ENCODE measurements at places on chromosomes 12 and 14.

GRCh38 chr12:47067176-47067575 is 12.2 kb upstream of the PCED1B start:
- no peak for DNase-seq

- no peak for DNase-seq
Observed at GRCh38 chr14:106021832-106022231, 495.4 kb downstream of the TMEM121 start.

- no peak for DNase-seq
Observed at GRCh38 chr14:101102875-101103274, 199.4 kb upstream of the RTL1 start.

DNA sequence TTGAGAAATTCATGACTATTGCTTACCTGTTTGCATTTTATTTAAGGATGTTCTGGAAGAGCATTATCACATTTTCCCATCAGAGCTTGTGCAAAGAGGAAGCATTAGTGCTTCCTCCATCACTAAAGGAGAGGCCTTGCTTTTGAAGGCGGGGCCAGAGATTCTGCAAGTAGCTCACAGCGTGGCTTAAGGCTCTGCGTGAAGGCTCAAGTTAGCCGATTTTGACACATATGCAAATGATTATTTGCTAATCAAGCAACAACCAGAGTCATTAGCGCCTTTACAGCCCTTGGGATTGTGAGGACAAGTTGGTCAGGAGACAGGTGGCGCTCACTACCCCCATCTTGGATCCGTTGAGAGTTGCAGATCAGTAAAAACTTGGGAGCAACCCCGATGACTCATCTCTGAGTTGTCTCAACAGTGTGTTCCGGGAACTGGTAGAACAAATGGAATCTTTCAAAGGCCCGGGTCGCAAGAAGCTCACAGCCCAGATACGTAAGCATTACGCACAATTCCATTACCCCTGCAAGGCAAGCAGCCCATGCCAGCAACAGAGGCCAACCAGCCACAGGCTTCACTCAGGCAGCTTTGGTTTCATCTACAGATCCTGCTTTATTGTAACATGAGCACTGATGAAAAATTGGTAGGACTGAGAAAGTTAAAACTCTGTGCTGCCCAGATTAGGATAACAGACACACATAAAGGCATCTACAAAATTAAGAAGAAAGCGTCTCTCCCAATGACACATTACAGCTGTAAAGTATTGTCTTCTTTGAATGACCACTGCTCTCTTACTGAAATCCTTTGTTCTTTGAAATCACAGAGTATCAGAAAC is 34.9 kb upstream of the SPTSSA start:
- DNase-seq, result no peak

DNA sequence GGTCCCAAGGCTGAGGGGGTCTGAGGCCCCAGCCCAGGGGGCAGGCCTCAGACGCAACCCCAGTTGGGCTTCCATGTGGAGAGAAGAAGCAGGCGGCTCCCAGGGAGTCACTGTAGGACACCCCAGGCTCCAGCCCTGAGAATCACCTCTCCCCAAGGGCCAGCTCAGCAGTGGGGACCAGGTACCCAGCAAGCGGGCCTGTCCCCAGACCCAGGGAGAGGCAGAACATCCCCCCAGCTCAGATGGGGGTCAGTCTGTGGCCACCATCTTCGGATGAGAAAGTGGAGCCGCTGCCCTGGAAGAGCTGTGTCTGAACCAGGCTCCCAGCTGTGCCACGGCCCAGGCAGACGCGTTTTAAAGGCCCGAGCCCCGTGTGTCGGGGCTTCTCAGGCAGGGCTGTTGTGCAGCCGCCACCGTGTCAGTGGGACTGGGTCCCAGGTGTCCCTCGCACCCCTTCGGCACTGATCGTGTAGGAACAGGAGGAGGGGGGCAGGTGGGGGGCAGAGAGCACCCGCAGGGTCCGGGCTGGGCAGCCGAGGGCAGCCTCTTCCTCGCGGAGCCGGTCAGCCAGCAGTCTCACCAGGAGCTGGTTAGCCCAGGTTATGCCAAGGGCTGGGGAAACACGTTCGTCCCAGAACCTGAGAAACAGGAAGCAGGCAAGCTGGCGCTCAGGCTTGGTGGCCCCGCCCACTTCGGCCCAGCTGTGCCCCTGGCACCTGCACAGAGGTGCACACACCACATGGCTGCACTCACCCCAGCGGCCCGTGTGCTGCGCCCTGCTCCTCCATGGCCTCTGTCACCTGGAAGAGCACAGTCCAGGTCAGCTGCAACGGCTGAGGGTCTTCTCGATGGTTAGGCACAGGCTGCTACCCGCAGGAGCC is 16.6 kb downstream of the XRCC3 start:
- no peak for DNase-seq

GRCh38 chr14:65817011-65817410 is 404.5 kb downstream of the FUT8 start:
- DNase-seq, result no peak

GRCh38 chr14:55198749-55199148 is 7.4 kb upstream of the DLGAP5 start:
- no peak for DNase-seq

DNA sequence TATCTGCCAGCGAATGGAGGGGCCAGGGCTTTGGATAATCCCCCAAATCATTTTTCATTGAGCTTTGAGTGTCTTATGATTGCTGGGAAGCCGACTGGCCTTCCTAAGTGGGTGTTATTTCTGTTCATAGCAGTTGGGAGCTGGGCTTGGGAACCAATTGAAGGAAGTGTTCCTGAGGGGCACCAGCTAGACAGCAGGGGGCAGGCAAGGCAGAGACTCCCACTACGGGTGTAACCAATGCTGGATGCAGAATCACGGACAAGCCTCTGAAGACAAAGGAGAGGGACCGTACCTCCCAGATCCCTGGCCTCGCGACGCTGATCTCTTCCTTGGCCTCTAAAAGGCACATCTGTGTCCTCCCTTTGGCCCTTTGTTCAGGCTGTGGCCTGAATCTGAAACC is 149.0 kb upstream of the PRMT8 start:
- no peak for DNase-seq

GRCh38 chr12:97573901-97574300 is 111.3 kb downstream of the RMST start:
- no peak for DNase-seq

DNA sequence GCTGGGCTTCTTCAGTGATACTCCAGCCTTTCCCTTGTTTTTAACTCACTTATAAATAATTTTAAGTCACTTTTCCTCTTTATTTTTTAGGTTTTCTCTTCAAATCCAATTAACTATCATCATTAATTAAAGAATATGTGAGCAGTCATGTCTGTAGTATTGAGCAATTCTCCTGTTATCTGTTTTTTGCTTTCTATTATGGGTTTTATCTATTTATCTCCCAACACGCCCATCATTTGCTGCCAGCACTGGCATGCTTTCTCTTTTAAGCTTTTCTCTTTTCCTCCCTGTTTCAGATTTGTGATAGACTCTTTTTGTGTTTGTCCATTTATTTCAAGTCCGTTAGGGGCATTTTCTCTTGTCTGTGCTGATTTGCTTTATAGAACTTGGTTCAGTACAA is 72.3 kb downstream of the CRADD start:
- DNase-seq, result no peak

- no peak for DNase-seq
Observed at GRCh38 chr14:94632305-94632590, 20.1 kb downstream of the SERPINA3 start.
